Type B pancreatic cell (in vitro differentiated cells): ENCODE measurements at places on chromosomes 2 and 18. TPM values are rescaled to one million over a fixed set of nuclear protein-coding genes. Genes with fewer than 3 reads are reported as not detected.

The ALKAL2 gene
- total RNA-seq = 3.5 and 10.6 TPM in 2 replicates

The GATA6 gene
- 37.7 and 39.8 TPM in 2 replicates for total RNA-seq

- no peak for DNase-seq
Measured at GRCh38 chr2:156845806-156846558, 409.8 kb downstream of the GPD2 start.

The C2orf66 gene
- 0.29 TPM in 1 of 2 replicates, not detected in the other for total RNA-seq

DNA sequence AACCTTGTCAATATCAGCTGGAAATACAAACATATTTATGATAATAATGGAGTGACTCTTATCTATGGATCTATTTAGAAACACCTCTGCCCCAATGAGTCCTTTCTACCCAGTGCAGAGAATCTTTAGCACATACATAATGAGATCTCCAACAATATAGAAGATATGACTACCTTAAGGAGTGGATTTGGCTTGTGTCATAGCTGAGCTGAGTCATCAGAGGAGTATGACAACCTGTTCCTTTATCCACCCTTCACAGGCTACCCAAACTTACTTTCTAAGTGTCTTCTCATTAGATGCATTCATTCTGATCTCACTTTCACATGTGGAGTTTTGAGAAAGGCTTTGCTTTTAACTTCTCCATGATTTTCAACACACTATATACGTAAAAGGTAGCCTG lies 1218.9 kb downstream of the DSC3 start:
- no peak for DNase-seq

GRCh38 chr2:217182926-217183325 lies 323.1 kb upstream of the TNP1 start:
- no peak for DNase-seq

DNA sequence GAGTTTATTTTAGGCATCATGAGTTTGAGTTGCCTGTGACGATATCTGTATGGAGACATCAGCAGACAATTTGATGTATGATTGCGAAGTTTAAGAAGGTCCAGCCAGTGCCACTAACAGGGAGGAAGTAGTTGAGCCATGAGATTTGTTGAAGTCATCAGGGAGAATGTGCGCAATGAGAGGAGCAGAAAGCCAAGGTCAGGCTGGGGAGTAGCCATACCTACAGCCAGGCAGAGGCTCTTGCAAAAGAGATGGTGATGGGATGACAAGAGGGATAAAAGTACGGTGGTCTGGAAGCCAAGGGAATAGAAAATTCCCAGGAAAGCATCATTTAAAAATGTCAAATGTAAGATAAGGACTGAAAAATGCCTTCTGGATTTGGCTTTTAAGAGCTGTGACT lies 51.2 kb downstream of the LIMS1 start:
- no peak for DNase-seq

DNA sequence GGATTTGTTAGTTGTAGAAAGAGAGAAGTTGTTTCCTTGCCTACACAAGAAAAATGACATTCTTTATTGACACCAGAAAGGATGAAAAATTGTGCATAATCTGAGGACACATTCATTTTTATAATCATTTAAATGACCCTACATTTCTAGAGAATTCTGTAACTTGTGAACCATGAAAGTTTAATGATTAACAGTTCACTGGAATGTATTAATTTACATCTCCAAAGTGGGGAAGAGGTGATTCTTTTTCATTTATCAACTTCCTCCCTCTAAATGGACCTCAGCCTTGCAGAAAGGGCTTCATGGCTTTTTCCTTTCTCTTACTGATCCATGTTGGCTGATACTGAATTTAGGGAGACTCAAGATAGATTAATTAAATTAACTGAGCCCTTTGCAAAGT lies 565.2 kb upstream of the LINC00305 start:
- DNase-seq = no peak

The PDCL3 gene
- total RNA-seq = 20.2 and 23.1 TPM in 2 replicates

The NEB gene
- total RNA-seq = 1.6 and 5.0 TPM in 2 replicates
